Kidney (tissue), 22 donors: ENCODE measurements at places on chromosomes 7 and 10. TPM values are rescaled to one million over a fixed set of nuclear protein-coding genes. Genes with fewer than 3 reads are reported as not detected.

GRCh38 chr7:73985737-73986141 lies 42.2 kb upstream of the ELN start:
- DNase-seq, result peak; percentile 59

Gene TET1
- polyA plus RNA-seq, result 0.22 TPM

DNA sequence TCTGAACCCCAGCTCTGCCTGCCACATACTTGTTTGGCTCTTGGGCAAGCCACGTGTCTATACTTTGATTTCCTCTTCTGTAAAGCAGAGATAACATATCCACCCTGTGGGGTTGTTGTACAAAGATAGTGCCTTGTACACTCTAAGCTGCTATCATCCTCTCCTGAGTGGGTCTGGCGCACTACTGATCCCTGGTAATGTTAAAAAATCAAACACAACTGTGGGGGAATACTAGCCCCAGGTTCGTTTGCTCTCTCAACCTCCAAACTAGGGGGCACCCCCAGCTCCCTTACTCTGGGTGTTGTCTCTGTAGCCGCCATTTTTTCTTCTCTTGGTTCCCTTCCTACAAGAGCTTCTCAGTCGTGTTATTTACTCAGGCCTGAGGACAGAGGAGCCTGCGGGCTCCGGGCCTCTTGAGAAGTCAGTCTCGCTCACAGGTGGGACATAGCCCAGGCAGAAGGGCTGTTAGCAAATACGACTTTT lies 1.0 kb downstream of the POLM start:
- peak; percentile 28 for DNase-seq

Gene SPDYE9
- polyA plus RNA-seq, result not detected

- DNase-seq, result no peak
These were observed 3.9 kb upstream of the INA start for GRCh38 chr10:103273041-103273441.

GRCh38 chr10:130954326-130954905 lies 357.1 kb downstream of the TCERG1L start:
- no peak for DNase-seq

Gene C10orf143
- polyA plus RNA-seq, result 9.2 TPM

DNA sequence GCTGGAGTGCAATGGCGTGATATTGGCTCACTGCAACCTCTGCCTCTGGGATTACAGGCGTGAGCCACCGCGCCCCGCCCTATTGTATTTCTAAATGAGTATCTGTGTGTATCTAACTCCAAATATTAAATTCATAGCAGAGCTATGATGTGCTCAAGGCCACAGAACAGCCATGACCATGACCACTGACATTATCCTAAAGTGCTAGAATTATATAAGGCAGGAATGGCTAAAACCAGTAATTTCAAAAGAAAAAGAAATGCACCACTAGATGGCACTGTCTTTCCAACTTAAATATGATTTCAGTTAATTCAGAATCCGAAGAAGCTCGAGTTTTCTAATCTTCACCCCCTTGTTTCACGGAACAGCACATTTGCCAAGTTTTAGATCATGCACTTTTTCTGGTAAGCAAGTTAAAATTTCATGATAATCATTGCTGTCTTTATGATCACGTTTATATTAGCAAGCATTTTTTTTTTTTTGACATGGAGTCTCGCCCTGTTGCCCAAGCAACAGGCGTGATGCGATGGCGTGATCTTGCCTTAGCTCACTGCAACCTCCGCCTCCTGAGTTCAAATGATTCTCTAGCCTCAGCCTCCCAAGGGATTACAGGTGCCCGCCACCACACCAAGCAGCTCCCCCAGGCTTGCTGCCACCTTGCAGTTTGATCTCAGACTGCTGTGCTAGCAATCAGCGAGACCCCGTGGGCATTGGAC lies 65.3 kb downstream of the OR13A1 start:
- DNase-seq, result no peak

Gene NAT16
- polyA plus RNA-seq, result not detected

Gene NUTM2E
- polyA plus RNA-seq, result 0.22 TPM

GRCh38 chr7:5827755-5828154 lies 46.3 kb upstream of the RNF216 start:
- peak; percentile 33 for DNase-seq

- no peak for DNase-seq
These were observed 324.3 kb upstream of the KIAA1217 start for GRCh38 chr10:23884670-23885069.

GRCh38 chr7:129950191-129950932 lies 2.4 kb downstream of the UBE2H start:
- DNase-seq, result no peak

Gene PHYHIPL
- 19.2 TPM for polyA plus RNA-seq

Gene PNLIPRP1
- polyA plus RNA-seq, result not detected

DNA sequence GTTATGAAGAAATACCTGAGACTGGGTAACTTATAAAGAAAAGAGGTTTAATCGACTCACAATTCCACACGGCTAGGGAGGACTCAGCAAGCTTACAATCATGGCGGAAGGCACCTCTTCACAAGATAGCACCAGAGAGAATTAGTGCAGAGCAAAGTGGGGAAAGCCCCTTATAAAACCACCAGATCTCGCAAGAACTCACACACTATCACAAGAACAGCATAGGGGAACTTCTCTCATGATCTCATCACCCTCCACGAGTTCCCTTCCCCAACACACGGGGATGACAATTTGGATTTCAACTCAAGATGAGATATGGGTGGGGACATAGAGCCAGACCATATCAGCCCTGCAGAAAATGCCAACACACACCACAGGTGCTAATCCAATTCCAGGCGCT lies 218.7 kb downstream of the PARD3 start:
- DNase-seq, result no peak

DNA sequence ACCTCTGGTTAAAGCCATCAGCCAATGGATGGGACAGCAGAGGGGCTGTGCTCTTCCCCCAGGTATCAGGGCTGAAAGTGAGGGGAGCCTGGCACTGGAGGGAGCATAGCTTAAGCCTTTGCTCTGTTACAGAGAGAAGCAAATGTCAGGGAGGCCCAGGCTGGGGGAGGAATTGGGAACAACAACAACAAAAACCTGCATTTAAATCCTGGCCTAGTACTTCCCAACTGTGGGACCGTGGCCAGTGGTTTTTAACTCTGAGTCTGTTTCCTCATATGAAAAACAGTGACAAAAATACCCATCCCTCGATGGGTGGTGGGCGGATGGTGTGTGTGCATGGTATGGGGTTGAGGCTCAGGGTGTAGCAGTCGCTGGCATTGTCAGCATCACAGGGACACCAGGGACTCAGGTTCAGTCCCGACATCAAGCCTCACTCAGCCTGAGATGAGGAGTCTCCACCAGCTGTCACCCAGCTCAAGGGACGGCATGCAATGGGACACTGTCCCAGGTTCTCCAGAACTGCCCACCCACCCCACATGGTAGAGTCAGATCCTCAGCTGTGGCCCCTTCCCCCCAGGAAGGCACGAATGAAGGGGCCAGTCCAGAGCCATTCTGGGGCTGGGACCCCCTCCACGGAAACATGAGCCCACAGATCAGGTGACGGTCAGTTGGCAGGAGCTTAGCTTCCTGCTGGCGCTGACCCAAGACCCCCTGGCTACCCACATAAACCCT lies 74.5 kb downstream of the AFAP1L2 start:
- DNase-seq, result no peak

GRCh38 chr7:30247541-30248401 lies 36.6 kb upstream of the ZNRF2 start:
- peak; percentile 30 for DNase-seq

Gene EPO
- not detected for polyA plus RNA-seq

GRCh38 chr7:72538147-72538546 lies 126.0 kb upstream of the CALN1 start:
- DNase-seq, result no peak

- DNase-seq, result peak; percentile 38
These were observed 29.2 kb downstream of the FAM3C start for GRCh38 chr7:121366852-121367431.

DNA sequence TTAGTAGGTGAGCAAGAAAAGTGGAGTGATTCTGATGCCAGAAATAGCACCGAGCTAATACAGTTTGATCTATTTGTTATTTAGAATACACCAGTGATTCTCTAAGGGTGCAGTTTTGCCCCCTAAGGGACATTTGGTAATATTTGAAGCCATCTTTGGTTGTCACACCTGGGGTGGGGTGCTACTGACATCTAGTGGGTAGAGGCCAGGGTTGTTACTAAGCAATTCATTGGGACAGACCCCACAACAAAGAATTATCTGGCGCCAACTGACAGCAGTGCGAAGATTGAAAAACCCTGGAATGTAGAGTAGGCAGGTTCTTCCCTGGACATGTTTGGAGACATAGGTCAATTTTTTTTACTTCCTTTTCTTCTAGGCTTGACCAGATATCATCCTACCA lies 14.6 kb downstream of the PALS2 start:
- DNase-seq, result no peak

DNA sequence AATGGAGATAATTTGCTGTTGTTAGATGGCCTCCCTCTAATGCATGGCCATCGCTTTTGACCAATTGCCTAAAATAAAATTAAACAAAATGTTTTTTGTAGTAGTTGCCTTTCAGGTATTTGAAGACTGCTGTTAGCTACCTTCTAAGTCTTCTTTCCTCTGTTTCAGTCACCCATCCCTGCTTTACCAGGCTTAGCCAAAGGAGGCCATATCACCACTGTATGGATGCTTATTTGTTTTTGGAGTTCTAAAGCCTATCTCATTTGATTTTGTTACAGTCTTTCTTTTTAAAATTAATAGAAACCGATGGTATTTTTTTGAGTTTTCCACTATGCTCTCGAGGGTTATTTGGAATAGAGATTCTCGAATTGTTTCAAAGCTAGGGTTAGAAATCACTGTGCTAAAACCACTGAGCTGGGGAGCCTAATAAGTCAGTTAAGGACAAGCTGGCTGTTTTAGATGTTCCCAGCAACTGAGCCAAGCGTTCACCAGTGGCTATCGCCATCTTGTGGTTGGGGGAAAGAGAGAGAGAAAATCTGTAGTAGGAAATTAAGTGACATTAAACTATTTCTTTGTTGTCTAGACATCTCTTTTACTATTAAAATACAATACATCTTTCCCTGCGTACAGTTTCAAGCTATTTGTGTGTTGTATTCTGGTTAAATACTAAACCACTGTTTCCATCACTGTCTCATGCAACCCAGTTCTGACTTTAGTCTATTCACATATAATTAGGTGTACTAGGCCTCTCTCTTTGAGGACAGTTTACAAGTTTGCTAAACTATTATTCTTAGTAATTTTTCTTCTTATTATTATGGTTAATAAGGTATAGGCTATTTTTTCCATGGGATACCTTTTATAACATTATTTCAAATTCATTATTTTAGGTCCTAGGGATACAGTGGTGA lies 52.2 kb downstream of the GPR158 start:
- DNase-seq, result peak; percentile 41

- no peak for DNase-seq
These were observed 542.3 kb upstream of the NRP1 start for GRCh38 chr10:33876584-33877400.

DNA sequence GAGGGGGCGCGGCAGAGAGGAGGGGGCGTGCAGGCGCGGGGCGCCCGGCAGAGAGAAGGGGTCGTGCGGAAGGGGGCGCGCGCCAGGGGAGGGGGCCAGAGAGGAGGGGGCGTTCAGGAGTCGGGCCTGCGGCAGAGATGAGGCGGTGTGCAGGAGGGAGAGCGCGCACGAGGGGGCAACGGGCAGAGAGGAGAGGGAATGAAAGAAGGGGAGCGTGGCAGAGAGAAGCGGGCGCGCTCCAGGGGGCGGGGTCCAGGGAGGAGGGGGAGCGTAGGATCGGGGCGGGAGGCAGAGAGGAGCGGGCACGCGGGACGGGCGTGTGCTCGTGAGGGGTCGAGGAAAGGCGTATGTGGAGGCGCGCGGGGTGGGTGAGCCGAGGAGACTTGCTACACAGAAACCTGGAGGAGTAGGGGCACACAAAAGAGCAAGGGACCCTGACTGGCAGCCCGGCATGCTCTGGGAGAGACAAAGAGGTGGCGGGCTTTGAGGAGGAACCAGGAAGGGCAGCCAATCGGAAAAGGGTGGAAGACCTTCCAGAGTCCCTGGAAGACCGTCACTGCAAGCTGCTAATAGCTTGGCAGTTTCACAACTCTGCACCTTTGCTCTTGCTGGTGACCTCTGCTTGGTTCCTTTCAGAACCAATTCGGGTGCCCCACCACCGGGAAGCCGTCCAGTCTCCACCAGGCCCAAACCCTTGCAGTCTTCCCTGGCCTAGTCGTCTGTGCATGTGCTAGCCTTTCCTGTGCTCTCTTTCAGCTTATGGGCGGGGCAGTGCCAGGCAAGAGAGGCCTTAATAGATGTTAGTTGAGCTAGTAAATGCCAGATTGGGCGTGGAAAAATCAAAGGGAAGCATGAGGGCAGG lies 639 bp downstream of the DYDC2 start:
- peak; percentile 86 for DNase-seq

- DNase-seq, result no peak
These were observed 227.1 kb downstream of the AUTS2 start for GRCh38 chr7:69825113-69825972.

GRCh38 chr10:58810751-58811150 lies 298.1 kb downstream of the BICC1 start:
- no peak for DNase-seq

Gene PPP1R9A
- 2.6 TPM for polyA plus RNA-seq

GRCh38 chr7:113636727-113637421 lies 281.9 kb downstream of the PPP1R3A start:
- DNase-seq, result no peak

- DNase-seq, result no peak
These were observed 220.6 kb upstream of the FOXK1 start for GRCh38 chr7:4461531-4461930.
